ENCODE measurements at places on chromosomes 1 and 21.

GRCh38 chr1:89451011-89451410 is 73.6 kb upstream of the LRRC8B start:
- peak; percentile 68 for DNase-seq

DNA sequence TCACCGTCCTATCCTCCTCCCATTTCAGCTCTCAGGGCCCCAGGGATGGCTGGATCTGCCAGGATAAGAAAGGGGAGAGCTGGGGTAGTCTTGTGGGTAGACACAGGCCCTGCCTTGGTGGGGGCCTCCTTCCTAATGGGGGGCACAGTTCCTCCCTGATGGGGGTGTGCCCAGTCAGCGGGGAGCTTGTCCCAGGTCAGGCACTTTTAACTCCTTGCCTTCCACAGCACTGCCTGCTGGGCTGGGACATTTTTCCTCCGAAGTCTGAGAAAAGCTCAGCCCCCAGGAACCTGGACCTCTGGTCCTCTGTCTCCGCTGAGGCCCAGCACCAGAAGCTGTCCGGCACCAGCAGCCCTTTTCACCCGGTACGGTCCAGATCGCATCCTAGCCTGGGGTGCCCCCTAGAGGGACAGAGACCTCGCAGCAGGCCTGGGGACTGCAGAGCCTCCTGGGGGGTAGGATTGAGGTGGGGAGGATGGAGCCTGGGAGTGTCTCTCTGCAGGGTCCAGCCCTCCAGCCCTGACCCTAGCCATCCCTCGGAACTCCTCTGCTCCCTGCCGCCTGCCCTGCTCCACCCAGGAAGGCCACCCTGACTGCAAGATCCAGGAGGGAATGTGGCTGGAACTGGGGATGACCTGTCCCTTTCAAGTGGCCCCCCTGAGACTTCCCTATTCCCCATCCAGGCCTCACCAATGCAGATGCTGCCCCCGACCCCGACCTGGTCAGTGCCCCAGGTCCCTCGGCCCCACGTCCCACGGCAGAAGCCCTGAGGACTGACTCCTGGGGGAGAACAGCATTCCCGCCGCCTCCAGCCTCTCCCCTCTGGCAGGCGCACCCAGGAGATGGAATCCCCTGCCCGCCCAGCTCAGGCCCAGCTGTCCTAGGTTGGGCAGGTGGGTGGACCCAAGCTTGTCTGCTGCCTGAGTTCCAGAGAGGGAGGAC is 12.0 kb downstream of the MIIP start:
- no peak for DNase-seq

GRCh38 chr21:38990424-38990794 is 184.7 kb downstream of the ETS2 start:
- no peak for DNase-seq

GRCh38 chr1:69196071-69196470 is 371.7 kb upstream of the LRRC7 start:
- DNase-seq = no peak

DNA sequence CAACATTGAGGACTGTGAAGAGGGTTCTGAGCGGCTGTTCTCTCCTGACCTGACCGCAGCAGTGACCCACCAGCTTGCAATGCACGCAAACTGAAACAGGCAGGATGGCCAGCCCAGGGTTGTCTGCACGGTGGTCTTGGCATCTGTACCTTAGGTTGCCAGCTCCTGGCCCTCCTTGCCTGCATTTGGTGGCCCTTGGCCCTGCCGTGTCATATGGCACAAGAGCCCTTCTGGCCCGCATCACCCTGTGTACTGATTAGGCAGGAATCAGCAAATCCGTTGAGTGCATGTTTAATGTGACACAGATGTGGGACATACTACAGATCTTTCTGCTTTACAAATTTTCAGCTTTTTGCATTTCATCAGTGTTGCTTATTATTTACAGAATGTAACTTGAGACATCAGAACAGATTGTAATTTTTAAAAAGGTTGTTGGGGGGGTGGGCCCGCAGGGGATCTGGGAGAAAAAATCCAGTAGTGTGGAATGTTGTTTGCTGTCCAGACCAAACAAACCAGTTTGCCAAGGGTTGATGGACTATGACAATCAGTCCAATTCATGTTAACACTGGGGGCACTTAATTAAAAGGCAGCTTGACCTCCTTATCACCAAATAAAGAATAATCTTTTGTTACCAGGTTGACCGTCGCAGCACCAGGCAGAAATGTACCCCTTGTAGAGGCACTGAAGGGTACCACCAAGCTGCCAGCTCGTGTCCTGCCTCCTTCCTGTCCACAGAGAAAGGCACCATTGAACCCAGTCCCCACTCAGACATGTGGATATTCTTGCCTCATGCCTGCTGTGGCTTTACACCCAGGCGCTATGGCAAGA is 132.6 kb downstream of the DHRS3 start:
- peak; percentile 38 for DNase-seq

DNA sequence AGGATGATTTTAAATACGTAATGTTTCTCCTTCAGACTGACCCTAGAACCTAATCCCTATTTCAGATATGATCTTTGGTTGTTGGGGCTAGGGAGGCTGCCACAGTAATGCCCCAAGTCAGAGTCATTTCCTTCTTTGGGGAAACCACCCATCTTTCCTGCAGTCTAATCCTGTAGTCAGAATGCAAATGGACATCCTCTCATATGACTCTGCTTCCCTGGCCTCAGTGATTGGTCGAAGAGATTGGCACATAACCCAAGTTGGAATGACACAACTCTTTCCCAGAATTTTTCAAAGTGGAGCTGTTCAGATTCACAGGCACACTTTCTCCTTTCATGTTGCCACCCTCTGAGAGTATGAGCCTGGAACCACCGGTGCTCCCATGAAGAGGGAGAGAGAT is 58.8 kb upstream of the ZNF644 start:
- peak; percentile 4 for DNase-seq

DNA sequence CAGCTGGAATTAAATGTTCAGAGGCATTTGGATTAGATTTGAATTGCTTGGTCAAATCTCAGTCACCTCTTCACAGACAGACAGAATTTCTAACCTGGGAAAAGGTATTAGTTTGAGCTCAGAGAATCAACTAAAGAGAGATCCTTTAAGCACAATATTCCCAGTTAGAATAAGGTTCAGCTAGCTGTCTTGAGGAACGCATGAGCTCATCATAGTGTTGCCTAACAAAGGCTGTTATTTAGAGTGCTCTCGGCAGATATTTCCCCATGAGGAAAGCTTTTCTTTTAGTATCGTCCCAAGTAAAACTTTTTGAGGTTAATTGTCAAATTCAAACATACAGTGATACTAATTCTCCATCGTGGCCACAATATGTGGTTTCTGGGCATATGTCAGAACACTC is 269.9 kb downstream of the HLX start:
- peak; percentile 39 for DNase-seq

DNA sequence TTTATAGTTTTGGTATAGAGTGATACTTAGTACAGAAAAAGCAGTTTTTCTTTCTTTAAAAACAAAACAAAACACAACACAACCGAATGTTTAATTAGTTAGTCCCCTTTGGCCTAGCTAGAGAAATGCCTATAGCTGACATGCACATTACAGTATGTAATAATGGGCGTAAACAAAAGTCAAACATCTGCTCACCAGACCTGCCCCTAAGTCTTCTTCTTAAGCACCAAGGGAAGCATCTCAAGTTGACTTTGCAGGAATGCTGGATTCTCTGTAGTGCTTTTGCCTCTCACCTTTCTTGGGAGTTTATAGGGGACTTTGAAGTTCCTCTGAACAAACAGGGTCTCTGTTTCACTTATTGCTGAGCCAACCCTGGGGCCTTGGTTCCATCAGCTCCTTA is 143.7 kb downstream of the TM2D1 start:
- no peak for DNase-seq

GRCh38 chr1:151867765-151868411 is 14.4 kb upstream of the THEM5 start:
- peak; percentile 50 for DNase-seq

GRCh38 chr1:17674726-17675500 is 80.2 kb upstream of the ACTL8 start:
- no peak for DNase-seq

GRCh38 chr21:29114765-29115500 is 15.5 kb upstream of the MAP3K7CL start:
- peak; percentile 89 for DNase-seq

DNA sequence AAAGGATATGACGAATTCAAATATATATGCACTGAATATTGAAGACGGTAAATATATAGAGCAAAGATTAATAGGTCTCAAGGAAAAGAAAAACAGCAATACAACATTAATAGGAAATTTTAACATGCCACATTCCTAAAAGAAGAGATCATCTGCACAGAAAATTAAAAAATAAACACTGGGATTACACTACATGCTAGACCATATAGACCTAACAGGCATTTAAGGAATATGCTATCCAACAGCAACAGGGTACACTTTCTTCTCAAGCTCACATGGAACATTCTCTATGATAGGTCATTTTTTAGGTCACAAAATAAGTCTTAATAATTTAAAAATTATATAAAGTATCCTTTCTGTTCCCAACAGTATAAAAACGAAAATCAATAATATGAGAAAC is 1038.3 kb downstream of the KCNT2 start:
- no peak for DNase-seq
